ENCODE measurements at places on chromosomes 2 and 18. TPM values are rescaled to one million over a fixed set of nuclear protein-coding genes. Genes with fewer than 3 reads are reported as not detected.

The MTERF4 gene
- total RNA-seq, result 30.8 TPM

DNA sequence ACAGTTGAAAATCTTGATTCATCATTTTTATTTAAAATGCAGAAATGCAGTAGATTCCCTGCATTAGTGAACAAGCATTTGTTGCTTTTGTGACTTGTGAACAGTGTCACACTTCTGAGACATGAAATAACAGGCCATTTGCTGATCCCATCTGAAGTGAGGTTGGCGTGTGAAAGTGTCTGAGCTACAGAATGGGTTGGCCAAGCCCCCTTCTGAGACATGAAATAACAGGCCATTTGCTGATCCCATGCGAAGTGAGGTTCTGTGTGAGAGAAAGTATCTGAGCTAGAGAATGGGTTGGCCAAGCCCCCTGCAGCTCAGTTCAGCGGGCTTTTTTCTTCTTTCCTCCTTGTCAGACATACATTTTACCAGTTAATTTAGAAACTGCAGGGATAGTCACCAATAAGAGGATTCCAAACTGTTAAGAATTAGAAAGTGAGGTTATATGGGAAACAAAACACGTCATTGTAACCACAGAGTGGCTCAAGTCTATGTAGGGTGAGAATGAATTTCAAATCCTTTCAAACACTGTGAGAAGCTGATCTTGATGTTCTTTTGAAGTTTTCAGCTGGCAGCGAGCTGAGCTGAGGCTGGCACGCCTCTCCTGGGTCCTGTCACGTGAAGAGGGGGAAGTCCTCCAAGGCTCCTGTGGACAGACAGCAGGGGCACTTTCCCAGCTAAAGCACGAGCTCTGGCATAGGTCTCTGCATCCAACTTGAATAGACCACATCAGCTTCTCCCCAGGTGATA, 339.2 kb upstream of the SALL3 start:
- DNase-seq, result no peak
- H3K27ac ChIP-seq, result no peak overlapping the region
- H3K36me3 ChIP-seq, result no peaks in the 10 kb centered on the region
- H3K4me1 ChIP-seq, result no peaks in the 10 kb centered on the region
- H3K4me3 ChIP-seq, result no peak overlapping the region

The LIPG gene
- total RNA-seq, result 44.0 TPM

- no peaks in the 10 kb centered on the region for H3K4me1 ChIP-seq
- no peak for DNase-seq
- H3K27me3 ChIP-seq, result no peaks in the 10 kb centered on the region
Measured at GRCh38 chr2:59568461-59568860, 985.0 kb downstream of the BCL11A start.

The TEX261 gene
- total RNA-seq, result 55.4 TPM

- no peak for DNase-seq
- peak overlapping the region; percentile 66 for H3K4me3 ChIP-seq
- H3K27ac ChIP-seq, result no peak overlapping the region
- H3K4me1 ChIP-seq, result peaks cover 9% of the 10 kb centered on the region
Measured at GRCh38 chr2:70766357-70767078, 1.5 kb downstream of the ADD2 start.

The INPP5D gene
- not detected for total RNA-seq

The COL6A3 gene
- total RNA-seq, result 0.07 TPM

The ANKRD29 gene
- total RNA-seq, result 7.8 TPM

The CTIF gene
- total RNA-seq, result 40.8 TPM

- H3K36me3 ChIP-seq, result no peaks in the 10 kb centered on the region
- DNase-seq, result no peak
- no peaks in the 10 kb centered on the region for H3K4me1 ChIP-seq
- peaks cover 42% of the 10 kb centered on the region for H3K27me3 ChIP-seq
- no peak overlapping the region for H3K4me3 ChIP-seq
Measured at GRCh38 chr18:77343846-77344510, 94.3 kb downstream of the GALR1 start.

The CYS1 gene
- total RNA-seq, result 4.8 TPM

GRCh38 chr18:62999392-62999791, 284.1 kb downstream of the PHLPP1 start:
- no peaks in the 10 kb centered on the region for H3K27me3 ChIP-seq
- peaks cover 32% of the 10 kb centered on the region for H3K36me3 ChIP-seq
- H3K4me1 ChIP-seq, result peaks cover 65% of the 10 kb centered on the region
- peak; percentile 83 for DNase-seq
- peak overlapping the region; percentile 10 for H3K4me3 ChIP-seq

The KCNJ13 gene
- total RNA-seq, result not detected

- H3K36me3 ChIP-seq, result peaks cover 12% of the 10 kb centered on the region
- peak overlapping the region; percentile 49 for H3K27ac ChIP-seq
- H3K4me3 ChIP-seq, result peak overlapping the region; percentile 36
- peak; percentile 30 for DNase-seq
Measured at GRCh38 chr2:173187941-173188788, 112.5 kb downstream of the MAP3K20 start.

DNA sequence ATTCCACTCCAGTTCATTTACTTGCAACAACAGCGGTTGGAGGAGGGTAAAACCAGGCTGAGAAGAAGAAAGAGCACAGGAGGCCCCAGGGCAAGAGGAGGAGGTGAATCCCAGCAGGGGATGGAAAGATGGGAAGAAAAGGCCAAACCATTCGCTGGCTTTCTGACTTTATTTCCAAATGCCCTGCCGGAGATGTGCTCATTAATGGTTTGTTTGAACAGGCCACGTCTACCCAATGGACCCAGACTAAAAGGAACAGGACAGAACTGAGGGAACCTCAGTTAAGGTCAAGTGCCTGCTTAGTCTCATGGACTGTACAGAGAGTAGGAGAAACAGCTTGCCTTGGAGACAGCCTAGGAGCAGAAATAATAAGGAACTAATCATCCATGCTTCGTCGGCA, 121.6 kb upstream of the NDUFV2 start:
- peaks cover 48% of the 10 kb centered on the region for H3K4me1 ChIP-seq
- H3K4me3 ChIP-seq, result no peak overlapping the region
- DNase-seq, result no peak
- no peaks in the 10 kb centered on the region for H3K36me3 ChIP-seq
- H3K27me3 ChIP-seq, result no peaks in the 10 kb centered on the region

GRCh38 chr18:9701609-9702349, 6.3 kb upstream of the RAB31 start:
- DNase-seq, result no peak
- no peaks in the 10 kb centered on the region for H3K36me3 ChIP-seq
- H3K4me3 ChIP-seq, result no peak overlapping the region
- no peak overlapping the region for H3K27ac ChIP-seq
- H3K27me3 ChIP-seq, result peaks cover 43% of the 10 kb centered on the region

The CRYBA2 gene
- total RNA-seq, result not detected

- peak overlapping the region; percentile 59 for H3K4me3 ChIP-seq
- H3K36me3 ChIP-seq, result no peaks in the 10 kb centered on the region
- H3K27me3 ChIP-seq, result no peaks in the 10 kb centered on the region
Measured at GRCh38 chr2:38527338-38528007, 75.3 kb downstream of the HNRNPLL start.

DNA sequence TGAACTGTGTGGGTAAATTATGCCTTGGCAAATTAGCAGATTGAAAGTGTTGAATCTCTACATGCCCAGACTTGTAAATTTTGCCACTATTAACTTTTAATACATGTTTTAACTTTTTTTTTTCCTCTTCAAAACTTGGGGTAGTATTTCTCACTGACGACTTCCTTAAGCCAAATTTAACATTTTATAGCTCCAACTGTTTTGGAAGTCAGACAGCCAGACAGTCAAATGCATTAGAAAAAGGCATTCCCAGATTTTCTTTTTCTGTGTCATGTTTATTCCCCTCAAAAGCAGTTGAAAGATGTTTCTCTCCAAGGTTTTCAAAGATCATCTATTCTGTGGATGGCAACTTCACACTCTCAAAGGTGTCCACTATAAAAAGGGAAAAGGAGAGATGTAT, 226.8 kb upstream of the FN1 start:
- no peaks in the 10 kb centered on the region for H3K36me3 ChIP-seq
- no peak overlapping the region for H3K4me3 ChIP-seq
- H3K27me3 ChIP-seq, result no peaks in the 10 kb centered on the region
- no peak overlapping the region for H3K27ac ChIP-seq
- no peak for DNase-seq
- peaks cover 19% of the 10 kb centered on the region for H3K4me1 ChIP-seq

DNA sequence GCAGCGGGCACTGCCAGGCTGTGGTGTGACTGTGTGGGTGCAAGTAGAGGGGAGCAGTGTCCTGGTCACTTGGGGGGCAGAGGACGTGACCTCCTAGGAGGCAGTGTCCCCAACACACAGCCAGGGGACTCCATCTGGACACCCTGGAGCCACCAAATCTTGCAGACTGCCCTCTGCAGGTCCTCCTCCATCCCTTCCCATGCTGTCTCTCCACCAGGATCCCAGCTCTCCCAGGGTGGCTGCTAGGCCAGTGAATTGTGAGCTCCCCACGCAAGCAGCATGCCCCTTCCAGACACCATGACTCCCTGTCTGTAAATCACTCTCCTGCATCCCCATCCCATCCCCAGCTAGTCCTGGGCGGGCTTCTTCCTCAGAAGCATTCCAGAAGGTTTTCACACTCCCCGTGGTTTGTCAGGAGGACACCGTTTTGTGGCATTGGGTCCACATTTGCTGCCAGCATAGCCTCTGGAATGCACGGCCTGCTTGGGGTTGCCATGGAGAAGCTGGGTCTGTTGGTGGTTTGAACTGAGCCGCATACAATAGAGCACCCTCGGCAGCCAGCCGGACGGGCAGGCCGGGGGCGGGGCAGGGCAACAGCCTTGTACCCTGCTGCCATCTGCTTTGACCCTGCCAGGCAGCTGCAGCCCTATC, 210.7 kb downstream of the KLHL29 start:
- DNase-seq, result peak; percentile 6
- H3K27me3 ChIP-seq, result no peaks in the 10 kb centered on the region
- no peak overlapping the region for H3K27ac ChIP-seq

DNA sequence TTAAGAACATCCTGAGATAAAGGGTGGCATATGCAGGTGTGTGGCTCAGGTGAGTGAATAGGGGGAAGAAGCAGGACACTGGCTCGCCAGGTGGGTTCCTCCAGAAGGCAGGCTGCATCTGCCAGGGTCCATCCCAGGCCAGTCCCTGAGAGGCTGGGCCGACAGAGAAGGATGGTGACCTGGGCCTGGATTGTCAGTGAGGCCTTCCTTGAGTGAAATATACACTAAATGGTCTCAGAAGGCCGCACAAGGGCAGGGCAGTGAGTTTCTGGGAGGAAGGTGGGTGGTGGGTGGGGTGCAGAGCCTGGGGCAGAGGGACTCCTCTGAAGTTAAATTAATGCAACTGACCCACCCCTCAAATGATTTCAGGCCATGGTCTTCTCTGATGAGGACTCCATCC, 182.1 kb downstream of the ANKRD30B start:
- H3K27ac ChIP-seq, result no peak overlapping the region
- no peaks in the 10 kb centered on the region for H3K36me3 ChIP-seq
- H3K4me3 ChIP-seq, result no peak overlapping the region

GRCh38 chr2:149686136-149687051, 98.8 kb upstream of the MMADHC start:
- no peaks in the 10 kb centered on the region for H3K4me1 ChIP-seq
- H3K27me3 ChIP-seq, result no peaks in the 10 kb centered on the region
- no peak for DNase-seq
- H3K4me3 ChIP-seq, result no peak overlapping the region
- H3K36me3 ChIP-seq, result no peaks in the 10 kb centered on the region
- H3K27ac ChIP-seq, result no peak overlapping the region

DNA sequence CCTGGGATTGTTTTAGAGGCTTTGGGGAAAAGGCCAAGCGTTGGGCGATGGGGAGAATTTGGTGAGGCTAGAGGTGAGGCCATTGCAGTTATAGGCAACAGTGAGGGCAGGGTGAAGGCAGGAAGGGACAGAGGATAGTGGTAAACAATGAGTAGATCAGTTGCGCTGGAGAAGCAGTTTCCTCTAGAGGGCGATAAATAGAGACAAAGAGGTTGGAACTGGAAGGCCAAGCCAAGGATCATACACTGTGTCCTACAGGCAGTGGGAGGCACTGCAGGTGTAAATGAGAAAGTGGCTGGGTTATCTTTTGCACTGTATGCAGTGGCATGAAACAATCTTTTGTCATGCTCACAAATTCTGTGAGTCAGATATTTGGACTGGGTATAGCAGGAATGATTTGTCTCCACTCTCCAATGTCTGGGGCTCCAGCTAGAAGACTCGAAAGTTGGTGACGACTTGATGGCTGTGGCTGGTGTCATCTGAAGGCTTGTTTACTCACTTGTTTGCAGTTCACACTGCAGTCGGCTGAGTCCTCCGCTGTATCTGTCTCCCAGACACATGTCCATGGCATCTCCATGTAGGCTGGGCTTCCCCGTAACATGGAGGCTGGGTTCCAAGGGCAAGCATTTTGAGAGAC, 82.1 kb downstream of the TNP1 start:
- H3K4me1 ChIP-seq, result no peaks in the 10 kb centered on the region
- H3K27ac ChIP-seq, result no peak overlapping the region
- DNase-seq, result peak; percentile 53
- no peaks in the 10 kb centered on the region for H3K27me3 ChIP-seq
- H3K36me3 ChIP-seq, result no peaks in the 10 kb centered on the region
- no peak overlapping the region for H3K4me3 ChIP-seq

DNA sequence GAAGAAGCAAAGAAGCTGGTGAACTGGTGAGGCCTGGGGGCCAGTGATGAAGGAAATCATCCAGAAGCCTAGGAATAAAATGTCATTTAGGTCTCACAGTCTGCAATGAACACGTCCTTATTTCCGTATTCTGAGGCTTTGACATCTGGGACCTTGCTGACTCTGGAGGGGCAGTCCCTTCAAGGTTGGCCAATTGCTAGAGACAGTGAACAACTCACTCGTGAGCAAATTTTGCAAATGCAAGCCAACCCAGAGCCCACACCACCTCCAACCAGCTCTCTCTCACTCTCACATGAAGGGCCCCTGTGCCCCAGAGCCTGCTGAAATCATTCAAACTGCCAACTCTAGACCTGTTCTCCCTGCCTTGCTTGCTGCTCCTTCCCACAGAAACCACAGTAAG, 279.1 kb upstream of the LYPD1 start:
- H3K27ac ChIP-seq, result no peak overlapping the region
- H3K36me3 ChIP-seq, result no peaks in the 10 kb centered on the region
- no peak for DNase-seq
- H3K4me3 ChIP-seq, result no peak overlapping the region

The FER1L5 gene
- not detected for total RNA-seq

The CPO gene
- 0.40 TPM for total RNA-seq

The GREB1L gene
- 3.8 TPM for total RNA-seq

- no peaks in the 10 kb centered on the region for H3K36me3 ChIP-seq
- H3K27me3 ChIP-seq, result no peaks in the 10 kb centered on the region
- DNase-seq, result no peak
- no peak overlapping the region for H3K4me3 ChIP-seq
- H3K27ac ChIP-seq, result no peak overlapping the region
Measured at GRCh38 chr2:207409517-207409916, 120.2 kb upstream of the CREB1 start.

- no peak for DNase-seq
- H3K27me3 ChIP-seq, result no peaks in the 10 kb centered on the region
- peaks cover 9% of the 10 kb centered on the region for H3K36me3 ChIP-seq
- peaks cover 31% of the 10 kb centered on the region for H3K4me1 ChIP-seq
- no peak overlapping the region for H3K4me3 ChIP-seq
Measured at GRCh38 chr2:7027411-7027810, 110.2 kb downstream of the RNF144A start.

The LIMS4 gene
- total RNA-seq, result not detected

The RPRM gene
- 2.1 TPM for total RNA-seq

The BOK gene
- total RNA-seq, result 35.0 TPM

Measured in Calu3 (cell line).